Fibroblast of villous mesenchyme (primary cell): ENCODE measurements at places on chromosomes 7 and 10.
A peak's percentile ranks its signal among the peaks of the same experiment; 100 is the strongest.

DNA sequence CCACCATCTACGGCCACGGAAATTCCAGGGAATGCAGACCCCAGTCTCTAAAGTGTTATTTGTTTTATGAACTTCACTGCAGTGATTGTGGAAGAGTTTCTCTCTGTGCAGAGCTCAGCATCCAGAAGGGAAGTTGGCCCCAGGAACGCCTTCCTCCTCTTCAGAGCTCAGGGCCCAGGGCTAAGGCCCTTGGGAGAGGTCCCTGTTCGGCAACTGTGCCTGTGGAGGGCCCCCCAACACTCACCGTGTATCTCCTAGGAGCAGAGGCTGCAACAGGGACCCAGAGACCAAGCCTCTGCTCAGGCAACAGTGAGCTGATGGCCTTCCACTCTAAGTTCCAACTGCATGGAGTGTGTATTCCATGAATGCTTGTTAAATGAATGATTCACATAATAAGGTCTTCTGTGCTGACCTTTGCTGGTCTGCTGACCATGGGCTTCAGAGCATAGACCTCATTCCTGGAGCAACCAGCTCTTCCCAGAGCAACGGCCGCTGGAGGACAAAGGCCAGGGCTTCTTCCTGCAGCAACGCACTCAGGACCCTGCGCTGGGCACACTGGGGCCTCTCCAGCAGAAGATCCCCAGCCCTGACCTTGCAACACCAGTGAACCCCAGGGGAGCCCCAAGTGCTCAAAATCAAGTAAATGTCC is 7.7 kb downstream of the DIP2C start:
- DNase-seq, result peak; percentile 75

- no peak for DNase-seq
These were observed 24.0 kb upstream of the DPYSL4 start for GRCh38 chr10:132162590-132163277.

- DNase-seq, result no peak
These were observed 168.2 kb downstream of the SKAP2 start for GRCh38 chr7:26696161-26696560.

DNA sequence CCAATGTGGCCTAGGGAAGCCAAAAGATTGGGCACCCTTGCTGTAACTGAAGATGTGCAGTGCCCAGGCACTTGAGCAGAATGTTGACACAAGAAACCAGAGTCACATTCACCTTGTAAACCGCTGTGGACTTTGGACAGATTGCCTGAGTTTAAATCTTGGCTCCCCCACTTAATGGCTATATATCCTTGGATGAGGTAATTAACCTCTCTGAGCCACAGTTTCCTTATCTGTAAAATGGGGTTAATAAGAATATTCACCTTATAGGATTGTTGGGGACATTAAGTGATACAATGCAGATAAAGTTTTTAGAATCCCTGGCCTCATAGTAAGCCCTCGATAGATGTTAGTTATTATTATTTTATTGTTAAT is 331.0 kb downstream of the LRMDA start:
- DNase-seq, result no peak

GRCh38 chr10:70615784-70616522 is 13.4 kb upstream of the PRF1 start:
- DNase-seq, result no peak

- no peak for DNase-seq
These were observed 147.8 kb downstream of the ARHGAP22 start for GRCh38 chr10:48456808-48457761.

GRCh38 chr7:45663167-45663921 is 89.2 kb downstream of the ADCY1 start:
- peak; percentile 26 for DNase-seq

DNA sequence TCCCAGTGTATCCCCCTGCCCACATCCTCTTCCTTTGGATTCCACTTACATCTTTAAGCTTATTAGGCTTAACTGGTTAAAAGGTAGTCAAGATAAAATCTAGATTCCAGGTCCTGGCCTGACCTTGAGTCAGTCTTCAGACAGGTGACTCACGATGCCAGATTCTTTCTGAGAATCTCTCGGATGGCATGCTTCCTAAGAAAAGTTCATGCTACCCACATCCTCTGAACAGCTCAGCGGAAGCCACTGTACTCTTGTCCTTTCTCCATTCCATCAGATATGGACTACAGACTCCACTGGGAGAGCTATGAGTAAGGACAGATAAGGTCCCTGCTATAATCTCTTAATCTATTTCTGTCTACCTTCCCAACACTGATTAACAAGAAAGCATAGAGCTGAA is 43.4 kb downstream of the DNMBP start:
- peak; percentile 96 for DNase-seq

- DNase-seq, result no peak
These were observed 11.0 kb downstream of the ZNF862 start for GRCh38 chr7:149849174-149849573.

DNA sequence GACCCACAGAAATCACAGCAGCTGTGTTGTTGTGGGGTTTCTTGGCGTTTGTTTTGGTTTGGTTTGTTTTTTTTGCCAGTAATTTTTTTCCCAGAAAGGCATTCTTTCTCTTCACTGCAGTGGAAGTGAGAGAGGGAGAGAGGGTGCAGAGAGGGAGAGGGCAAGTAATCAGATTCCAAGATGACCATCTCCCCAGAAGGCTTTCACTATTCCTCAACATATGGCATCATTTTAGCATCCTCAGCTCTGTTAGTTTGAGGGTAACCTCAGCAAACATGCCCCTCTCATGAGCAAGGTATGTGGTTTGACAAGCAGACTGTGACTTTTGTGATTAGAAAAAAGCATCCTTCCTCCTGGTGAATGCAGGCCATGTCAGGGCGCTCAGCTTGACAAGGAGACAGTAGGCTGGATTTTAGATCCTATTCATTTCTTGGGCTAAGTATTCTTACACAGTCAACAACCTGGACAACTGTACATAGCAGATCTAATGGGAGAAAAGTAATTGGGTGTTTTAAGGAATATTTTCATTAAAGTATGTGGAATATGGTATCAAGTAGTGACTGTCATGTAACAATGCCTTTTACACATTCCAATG is 86.3 kb upstream of the PIK3CG start:
- no peak for DNase-seq

DNA sequence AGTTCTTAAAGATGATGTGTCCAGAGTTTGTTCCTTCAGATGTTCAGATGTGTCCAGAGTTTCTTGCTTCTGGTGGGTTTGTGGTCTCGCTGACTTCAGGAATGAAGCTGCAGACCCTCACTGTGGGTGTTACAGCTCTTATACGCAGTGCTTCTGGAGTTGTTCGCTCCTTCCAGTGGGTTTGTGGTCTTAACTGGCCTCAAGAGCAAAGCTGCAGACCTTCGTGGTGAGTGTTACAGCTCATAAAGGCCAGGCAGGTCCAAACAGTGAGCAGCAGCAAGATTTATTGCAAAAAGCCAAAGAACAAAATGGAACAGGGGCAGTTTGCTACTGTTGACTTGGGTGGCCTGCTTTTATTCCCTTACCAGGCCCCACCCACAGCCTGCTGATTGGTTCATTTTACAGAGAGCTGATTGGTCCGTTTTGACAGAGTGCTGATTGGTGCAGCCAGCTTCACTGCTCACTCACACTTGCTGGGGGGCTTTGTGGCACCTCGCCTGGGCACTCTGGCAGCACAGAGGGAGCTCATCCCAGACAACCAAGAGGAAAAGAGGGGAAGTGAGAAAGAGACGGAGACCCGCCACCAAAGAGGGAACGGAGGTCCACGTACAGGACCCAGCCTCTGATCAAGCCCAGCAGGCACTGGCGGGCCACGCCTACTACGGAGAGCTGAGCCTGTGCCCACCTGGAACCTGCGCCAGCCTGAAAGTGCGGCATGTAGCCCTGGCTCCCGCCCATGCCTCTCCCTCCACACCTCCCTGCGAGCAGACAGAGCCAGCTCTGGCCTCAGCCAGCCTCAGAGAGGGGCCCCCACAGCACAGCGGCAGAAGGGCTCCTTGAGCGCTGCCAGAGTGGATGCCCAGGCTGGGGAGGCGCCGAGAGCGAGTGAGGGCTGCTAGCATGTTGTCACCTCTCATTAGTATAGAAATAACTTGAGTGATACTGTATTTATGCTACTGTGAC is 55.8 kb upstream of the SEMA3C start:
- peak; percentile 2 for DNase-seq

- DNase-seq, result no peak
These were observed 32.0 kb downstream of the ICA1 start for GRCh38 chr7:8229927-8230326.

DNA sequence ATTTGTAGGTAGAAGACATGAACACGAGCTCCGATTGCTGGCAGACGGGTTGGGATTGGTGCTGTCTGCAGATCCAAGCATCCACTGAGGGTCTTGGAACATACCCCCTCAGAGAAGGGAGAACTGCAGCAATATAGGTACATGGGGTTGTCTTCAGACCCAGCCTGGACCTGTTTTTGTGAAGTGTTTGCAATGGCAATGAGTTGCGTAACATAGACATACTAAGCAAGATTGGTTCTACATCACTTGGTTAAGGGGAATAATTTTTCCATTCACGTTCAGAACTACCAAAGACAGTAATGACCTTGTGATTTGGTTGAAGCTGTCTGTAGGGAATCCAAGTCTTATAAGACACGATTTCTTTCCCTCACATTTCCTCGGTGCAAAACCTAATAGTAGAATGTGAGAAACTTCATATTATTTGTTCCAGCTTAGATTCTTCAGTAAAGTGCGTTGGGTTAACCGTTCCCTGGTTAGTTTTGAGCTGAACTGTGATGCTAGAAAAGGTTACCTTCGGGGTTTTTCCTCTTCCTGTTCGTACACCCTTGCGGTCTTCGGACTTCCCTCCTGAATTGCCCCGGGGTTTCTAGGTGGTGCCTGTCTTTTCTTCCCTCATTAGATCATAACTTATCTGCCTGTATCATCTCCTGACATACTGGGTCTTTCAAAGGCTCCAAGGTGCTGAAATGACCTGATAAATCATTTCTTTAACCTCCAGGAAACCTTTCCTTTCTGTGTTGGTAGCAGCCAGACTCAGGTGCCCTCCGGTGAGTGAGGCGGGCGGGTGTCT is 14.4 kb downstream of the PROSER2 start:
- no peak for DNase-seq

GRCh38 chr7:158550886-158551452 is 36.7 kb downstream of the PTPRN2 start:
- DNase-seq, result no peak

- DNase-seq, result peak; percentile 19
These were observed 220.2 kb downstream of the ARHGAP12 start for GRCh38 chr10:31708474-31708873.
